Stimulated activated naive CD4-positive, alpha-beta T cell treated with Interleukin-2 at 50 U/mL for 16 hours (primary cell): ENCODE measurements at places on chromosomes 4 and X.
A peak's percentile ranks its signal among the peaks of the same experiment; 100 is the strongest.

DNA sequence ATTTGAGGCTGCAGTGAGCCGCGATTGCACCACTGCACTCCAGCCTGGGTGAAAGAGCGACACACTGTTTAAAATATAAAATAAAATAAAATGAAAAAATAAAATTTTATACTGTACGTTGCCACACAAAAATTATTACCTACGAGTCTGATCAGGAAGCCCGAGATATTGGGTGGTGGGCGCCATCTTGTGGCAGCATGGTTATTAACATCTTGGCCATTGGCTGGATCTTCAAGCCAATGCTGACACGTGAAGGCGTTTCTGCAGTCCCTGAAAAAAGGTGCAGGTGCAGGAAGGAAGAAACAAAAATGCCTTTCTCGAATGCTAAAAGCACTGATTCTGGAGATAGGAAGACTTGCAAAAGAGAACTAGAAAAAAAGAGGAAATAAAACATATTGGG is 4.9 kb upstream of the TLR8 start:
- peak; percentile 45 for DNase-seq

- no peak for DNase-seq
Measured at GRCh38 chr4:122548452-122548851, 72.4 kb downstream of the IL21 start.

DNA sequence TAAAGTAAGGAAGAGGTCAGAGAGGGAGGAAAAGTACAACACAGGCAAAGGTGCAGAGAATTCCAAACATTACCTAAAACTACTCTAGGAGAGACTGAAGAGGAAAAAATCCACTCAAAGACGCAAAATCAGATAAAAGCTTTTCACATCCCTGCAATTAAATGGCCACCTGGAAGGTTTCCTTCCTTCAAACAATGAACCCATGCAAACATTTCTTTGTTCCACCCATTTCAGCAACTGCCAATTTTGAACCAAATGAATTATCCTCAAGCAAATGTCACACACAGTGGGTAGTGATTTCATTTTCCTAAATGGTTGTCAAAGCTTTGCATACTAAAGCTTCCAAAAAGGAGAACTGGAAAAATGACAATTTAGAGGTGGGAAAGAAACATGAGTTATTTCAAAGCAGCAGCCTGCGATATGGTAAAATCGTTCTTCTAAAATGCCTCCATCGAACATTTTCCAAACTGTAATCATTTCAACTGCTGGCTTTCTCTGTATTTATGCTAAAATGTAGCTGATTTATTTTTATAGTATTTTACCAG is 45.0 kb downstream of the APBB2 start:
- no peak for DNase-seq

DNA sequence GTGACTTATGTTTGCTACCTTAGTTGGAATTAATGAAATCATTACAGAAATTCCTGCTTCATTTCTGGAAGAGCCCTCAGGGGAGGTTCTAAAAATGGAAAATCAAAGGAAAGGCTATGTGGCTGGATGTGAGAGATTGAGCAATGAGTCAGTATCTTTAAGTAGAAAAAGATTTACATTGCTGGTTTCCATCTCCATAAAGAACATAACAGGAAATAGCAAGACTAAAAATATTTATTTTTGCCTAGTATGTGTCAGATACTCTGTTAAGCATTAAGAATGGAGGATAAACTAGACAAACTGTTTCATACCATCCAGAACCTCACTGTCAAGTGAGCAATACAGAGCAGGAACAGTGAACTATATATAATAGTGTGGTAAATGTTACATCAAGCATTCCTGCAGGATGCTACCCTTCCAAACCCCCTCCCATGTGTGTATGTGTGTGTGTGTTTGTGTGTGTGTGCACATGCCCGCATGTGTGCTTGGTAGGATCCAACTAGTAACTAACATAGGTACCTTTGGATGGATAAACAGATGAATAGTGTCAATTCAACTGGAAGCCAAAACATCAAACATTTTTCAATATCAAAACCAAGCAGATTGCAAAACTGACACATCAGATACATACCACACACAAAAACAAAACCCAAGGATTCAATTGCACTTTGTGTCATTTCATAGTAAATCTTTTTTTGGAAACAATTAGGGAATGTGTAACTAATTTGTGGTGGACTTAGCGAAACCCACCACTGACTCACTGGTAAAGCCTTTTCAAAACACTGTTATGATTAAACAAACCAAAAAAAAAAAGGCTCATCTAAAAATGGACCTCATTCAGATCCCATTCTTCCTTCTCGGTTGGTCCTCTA is 223.4 kb downstream of the SHROOM3 start:
- DNase-seq, result no peak

DNA sequence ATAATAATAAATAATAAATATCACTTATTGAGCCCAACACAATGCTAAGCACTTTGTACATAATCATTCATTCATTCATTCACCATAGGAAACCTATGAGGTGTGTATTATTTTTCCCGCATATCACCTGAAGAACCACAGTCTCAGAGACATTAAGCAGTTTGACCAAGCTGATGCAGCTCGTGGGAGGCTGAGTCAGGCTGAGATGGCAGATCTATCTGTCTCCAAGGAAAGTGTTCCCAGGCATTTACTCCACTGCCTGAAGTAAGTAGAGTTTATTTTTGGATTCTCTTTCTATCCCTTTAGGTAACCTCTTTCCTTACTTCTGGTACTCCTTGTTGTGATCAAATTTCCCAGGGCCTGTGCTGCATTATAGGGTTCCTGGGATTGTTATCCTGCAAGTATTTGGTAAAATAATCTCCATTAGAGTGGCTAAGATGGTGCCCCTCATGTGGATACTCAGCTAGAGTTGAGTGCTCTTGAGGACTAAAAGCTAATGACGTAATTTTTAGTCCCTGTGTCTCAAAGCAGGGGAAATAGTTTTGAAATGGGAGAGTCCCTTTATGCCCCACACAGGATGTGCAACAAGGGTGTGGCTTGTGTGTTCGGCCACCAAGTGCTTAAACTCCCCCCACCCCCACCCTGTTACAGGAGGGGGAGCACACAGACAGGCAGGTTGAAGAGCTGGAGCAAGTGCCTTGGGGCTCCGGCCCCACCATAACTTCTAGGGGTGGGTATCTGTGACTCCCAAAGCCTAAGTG is 467.0 kb downstream of the STIM2 start:
- DNase-seq, result no peak

GRCh38 chrX:112819813-112820212 is 20.8 kb downstream of the AMOT start:
- DNase-seq, result no peak

DNA sequence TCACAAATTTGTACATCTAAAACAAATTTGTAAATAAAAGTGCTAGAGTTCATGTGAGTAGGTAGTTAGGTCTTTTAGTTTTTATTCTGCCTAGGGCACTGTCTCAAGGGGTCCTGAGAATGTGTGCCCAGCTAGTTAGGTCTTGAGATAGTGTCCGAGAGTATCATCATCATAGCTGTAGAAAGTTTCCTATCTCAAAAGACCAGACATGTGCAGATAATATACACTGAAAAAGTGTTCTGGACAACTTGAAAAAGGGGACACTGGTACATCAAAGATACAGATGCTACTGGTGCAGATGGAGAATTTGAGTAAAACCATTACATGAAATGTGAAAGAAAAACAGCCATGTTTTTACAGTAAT is 1.8 kb upstream of the ZCCHC4 start:
- DNase-seq, result no peak

GRCh38 chr4:4730249-4730648 is 129.2 kb upstream of the MSX1 start:
- no peak for DNase-seq

GRCh38 chr4:129978315-129978714 is 882.4 kb downstream of the C4orf33 start:
- DNase-seq, result no peak

- no peak for DNase-seq
Measured at GRCh38 chr4:183897193-183897592, 7.9 kb upstream of the STOX2 start.

DNA sequence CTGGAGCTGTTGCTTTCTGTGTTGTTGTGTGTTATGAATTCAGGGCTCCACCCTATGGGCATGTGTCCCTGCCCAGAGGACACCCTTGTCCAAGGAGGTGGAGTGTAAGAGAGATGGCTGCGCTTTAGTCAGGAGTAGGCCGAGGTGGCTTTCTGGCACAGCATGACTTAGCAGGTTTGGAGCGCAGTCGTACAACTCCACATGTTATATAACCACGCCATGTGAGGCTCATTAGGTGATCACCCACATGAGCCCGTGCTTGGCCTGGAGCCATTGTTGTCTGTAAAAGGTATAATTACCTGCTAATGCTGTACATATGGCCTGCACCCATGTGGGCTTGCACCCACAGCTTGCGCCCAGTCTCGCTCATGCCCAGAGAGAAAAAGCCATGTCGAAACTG is 15.8 kb upstream of the ANAPC4 start:
- no peak for DNase-seq

DNA sequence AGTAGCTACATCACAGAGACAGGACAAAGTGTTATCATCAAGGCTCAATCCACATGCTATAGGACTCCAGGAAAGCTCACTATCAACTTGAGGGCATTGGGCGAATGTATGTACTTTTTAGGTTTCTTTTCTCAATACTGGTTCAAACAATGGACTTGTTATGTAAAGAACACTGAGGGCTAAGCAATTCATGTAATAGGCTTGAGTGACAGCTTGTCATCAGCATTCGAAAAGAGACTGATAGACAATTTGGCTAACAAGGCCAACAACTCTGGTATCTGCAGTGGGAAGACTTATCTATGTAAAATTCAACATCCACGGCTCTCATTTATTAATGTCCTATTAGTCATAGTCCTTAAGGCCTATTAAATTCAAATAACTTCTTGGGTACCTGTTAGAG is 141.1 kb downstream of the NPNT start:
- no peak for DNase-seq

- no peak for DNase-seq
Measured at GRCh38 chrX:109997786-109998452, 5.0 kb upstream of the TMEM164 start.

GRCh38 chrX:46686003-46686645 is 72.8 kb downstream of the SLC9A7 start:
- no peak for DNase-seq

GRCh38 chr4:13527192-13527980 is 16.9 kb downstream of the NKX3-2 start:
- DNase-seq, result no peak

GRCh38 chr4:133865612-133866327 is 335.8 kb downstream of the PABPC4L start:
- DNase-seq, result no peak

GRCh38 chr4:101200561-101200960 is 146.8 kb downstream of the PPP3CA start:
- no peak for DNase-seq

DNA sequence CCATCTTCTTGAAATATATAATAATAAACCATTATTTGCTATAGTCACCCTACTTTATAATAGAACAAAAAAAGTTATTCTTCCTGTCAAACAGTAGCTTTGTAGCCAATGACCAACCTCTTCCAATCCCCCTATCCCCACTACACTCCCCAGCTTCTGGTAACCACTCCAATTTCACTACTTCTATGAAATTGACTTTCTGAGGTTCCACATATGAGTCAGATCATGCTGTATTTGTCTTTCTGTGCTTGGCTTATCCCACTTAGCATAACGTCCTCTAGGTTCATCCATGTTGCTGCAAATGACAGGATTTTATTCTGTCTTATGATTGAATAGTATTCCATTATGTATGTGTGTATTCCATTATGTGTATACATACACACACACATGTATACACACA is 809.7 kb upstream of the NDST4 start:
- DNase-seq, result no peak

DNA sequence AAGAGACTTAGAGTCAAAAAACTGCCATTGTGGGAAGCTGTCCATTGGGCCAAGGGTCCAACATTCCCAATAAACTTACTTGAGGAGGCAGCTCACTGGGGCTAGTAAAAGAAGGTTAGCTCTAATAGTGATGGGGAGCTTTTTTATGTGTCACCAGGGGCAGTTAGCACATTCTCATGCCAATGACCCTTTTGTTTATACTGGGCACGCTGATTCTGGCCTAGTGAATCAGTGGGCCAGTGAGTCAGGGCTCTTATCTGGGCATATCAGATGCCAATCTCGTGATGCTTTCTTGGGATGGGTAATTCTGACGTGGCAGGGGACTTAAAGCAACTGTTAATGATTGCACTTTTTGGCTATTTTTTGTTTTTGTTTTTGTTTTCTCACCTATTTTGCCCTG is 27.8 kb downstream of the TCEAL1 start:
- no peak for DNase-seq

DNA sequence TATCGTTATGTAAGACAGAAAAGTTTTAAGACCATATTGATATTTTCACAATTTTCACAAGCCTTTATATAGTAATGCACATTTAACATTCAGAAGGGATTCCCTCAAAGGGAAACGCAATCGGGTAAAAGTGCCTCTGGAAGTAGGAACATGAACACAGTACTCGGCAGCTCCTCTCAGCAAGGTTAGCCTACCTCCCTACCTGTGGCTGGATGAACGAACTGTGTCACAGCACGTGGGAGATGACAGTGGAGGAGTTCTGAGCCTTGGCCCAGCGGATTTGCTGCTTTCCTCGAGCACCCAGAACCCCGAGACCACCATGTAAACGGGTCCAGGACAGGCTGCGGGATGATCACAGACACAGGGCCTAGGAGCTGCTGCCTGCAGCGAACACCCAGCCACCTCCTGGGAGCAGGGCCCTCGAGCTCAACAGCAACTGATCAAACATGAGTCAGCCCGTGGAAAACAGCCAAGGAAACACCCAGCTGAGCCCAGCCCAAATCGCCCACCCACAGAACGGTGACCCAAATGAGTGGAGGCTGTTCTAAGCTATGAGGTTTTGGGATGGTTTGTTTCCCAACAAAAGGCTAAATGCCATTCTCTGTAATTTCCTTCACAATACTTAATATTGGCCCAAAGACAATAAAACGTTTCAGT is 30.4 kb downstream of the FAT1 start:
- no peak for DNase-seq

GRCh38 chr4:125762537-125762936 is 447.8 kb downstream of the FAT4 start:
- no peak for DNase-seq

GRCh38 chr4:122636697-122637096 is 15.8 kb upstream of the IL21 start:
- DNase-seq, result no peak

DNA sequence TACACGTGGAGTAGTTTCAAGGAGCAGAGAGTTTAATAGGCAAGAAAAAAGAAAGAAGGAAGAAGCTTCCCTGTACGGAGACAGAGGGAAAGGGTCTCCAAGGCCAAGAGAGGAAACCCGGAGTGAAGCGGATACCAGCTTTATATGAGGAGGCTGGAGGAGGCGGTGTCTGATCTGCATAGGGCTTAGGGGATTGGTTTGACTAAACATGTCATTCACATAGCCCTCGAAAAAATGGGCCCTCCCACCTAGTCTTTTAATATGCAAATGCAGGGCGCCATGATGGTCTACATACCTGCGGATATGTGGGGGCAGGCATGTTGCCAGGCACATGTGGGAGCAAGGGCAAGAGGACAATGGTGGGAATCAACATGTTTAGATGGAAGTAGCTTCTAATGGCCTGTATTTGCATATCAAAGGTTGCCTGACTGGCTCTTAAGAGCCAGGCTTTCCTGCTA is 103.1 kb upstream of the UGT8 start:
- DNase-seq, result no peak
